Stimulated activated CD4-positive, alpha-beta T cell treated with anti-CD3 and anti-CD28 coated beads, TNF-alpha, amount 100 ng/mL, for 48 hours (primary cell): ENCODE measurements at places on chromosomes 6 and 20.

DNA sequence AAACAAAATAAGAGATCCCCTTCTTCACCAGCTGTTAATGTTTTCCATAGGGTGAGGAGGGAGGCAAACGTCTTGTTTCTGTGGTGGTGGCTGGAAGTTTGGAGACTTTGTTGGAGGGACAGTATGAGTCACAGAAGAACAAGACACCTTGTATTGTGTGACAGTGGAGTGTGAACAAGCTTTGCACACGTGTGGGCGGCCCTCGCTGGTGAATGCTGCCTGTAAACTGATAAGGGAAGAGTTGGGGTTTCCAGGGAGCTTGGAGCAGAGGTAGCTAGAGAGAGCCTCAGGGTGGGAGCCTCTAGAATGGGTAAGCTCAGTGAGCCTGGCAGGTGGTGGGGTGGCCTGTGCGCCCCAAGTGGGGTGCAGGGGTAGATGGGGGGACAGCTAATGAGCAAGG lies 78.3 kb downstream of the ZDHHC14 start:
- DNase-seq, result peak; percentile 29

GRCh38 chr6:75603106-75603420 lies 1.4 kb downstream of the SENP6 start:
- DNase-seq, result no peak

GRCh38 chr20:2983508-2983907 lies 59.9 kb upstream of the GNRH2 start:
- no peak for DNase-seq

GRCh38 chr6:57182017-57182432 lies 9.9 kb downstream of the BAG2 start:
- DNase-seq, result no peak

DNA sequence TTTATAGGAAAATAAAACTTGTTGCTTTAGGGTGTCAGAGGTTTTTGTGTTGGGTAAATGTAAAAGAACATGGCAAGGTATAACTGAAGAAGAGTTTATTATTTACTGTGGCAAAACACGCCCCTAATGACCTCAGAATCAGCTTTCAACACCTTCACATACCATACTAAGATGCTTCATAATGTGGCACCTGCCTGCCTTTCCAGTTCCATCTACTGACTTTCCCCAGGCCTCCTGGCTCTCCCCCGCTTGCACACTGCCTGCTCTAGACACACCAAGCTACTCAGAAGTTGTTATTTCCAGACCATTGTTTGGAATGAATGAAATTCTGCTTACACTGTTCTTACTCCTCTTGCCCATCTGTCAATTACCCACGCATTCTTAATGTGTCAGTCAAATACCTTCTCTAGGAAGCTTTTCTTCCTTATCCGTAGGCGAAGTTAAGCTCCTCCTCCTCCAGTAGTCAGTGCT lies 1.8 kb downstream of the TIAM2 start:
- DNase-seq, result no peak

DNA sequence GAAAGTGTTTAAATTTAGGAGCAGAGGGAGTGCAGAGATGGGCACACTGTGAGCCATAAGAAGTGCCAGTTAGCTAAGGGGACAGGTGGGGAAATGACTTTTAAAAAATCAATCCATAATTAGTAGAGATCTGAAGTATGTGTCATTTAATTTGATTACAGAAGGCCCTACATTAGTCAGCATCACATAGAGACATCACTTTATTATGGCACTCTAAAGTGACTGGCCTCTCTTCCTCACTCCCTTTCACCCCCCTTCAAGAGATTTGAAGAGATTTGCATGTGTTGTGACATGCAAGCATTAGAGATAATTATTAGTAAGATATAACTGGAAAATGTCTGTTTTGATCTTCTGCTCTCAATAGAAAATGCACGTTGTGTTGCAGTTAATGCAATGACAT lies 86.7 kb downstream of the SLX4IP start:
- no peak for DNase-seq

- no peak for DNase-seq
These were observed 90.0 kb upstream of the MAFB start for GRCh38 chr20:40778894-40779496.

DNA sequence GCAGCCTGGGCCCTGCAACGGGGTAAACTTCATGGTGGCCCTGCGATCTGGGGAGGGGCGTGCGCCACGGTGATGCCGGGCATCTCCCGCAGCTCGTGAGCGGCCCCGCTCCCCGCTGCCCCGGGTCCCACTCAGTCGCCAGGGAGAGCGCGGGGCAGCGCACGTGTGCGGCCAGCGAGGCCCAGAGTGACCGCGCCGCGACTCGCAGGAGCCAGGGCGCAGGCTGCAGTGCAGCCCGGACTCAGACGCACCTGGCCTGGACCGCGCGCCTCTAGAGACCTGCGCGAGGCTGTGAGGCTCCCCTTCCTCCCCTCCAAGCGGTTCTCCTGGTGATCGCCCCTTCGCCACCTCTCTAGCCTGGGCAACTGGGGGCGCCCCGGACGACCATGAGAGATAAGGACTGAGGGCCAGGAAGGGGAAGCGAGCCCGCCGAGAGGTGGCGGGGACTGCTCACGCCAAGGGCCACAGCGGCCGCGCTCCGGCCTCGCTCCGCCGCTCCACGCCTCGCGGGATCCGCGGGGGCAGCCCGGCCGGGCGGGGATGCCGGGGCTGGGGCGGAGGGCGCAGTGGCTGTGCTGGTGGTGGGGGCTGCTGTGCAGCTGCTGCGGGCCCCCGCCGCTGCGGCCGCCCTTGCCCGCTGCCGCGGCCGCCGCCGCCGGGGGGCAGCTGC lies 652 bp downstream of the BMP6 start:
- no peak for DNase-seq

DNA sequence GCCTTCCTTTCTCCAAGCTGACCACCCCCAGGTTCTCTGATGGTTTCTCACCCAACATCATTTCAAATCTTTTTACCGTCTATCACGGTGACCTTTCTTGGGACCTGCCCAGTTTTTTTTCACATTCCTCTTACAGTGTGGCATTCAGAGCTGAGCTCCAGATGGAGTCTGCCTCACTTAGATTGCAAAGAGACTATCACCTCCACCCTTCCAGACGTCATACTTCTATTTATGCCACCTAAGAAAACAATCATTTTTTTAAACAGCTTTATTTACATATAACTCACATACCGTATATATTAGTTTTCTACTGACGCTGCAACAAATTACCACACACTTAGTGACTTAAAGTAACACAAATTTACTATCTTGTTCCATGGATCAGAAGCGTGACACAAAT lies 32.3 kb upstream of the CTNNBL1 start:
- DNase-seq, result no peak
